ENCODE measurements at places on chromosomes 1 and 21.

DNA sequence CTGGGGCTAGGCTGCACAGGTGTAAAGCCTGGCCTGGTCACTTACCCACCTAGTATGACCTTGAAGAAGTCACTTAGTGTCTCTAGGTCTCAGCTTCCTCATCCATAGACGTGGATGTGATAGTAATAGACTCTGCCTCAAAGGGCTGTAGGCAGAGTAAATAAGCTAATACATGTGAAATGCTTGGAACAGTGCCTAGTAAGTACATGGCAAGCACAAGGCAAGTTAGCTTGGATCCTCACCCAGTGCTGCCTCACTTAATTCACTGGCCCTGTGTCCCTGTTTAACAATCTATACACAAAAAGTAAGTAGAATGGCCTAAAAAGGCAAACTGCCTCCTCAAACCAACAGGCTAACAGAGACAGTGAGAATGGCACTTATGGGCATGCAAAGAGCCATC, 167.8 kb downstream of the PIGK start:
- DNase-seq: no peak

- DNase-seq: no peak
Observed at GRCh38 chr1:157348538-157349480, 203.5 kb downstream of the FCRL5 start.

DNA sequence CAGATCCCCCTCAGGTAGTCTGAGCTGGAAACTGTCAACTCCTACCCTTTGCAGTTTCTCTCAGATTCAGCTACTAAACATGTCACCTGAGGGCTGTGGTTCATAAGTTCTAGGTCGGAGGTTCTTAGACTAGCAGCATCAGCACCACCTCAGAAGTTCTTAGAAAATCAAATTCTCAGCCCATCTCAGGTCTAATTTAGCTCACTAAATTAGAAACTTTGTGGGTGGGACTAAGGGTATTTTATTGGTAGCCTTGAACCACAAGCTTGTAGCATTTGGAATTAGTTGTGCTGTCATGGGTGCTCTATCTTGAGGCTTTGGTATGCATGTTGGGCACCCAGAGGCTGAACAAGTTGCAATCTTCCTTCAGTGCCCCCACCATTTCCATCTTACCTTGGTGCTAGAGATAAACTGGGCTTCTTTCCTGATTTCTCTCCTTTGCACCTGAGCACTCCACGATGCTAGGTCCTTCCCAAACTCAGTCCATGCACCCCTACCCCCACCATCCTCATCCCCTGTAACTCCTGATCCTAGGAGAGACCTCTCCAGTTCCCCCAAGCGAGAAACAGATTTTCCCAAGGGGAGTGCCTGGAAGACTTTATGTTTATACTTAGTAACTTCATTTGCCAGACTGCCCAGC, 54.2 kb downstream of the S1PR1 start:
- no peak for DNase-seq

GRCh38 chr1:173444757-173445156, 32.4 kb upstream of the PRDX6 start:
- no peak for DNase-seq

- no peak for DNase-seq
Observed at GRCh38 chr1:66494482-66494881, 39.5 kb upstream of the SGIP1 start.

DNA sequence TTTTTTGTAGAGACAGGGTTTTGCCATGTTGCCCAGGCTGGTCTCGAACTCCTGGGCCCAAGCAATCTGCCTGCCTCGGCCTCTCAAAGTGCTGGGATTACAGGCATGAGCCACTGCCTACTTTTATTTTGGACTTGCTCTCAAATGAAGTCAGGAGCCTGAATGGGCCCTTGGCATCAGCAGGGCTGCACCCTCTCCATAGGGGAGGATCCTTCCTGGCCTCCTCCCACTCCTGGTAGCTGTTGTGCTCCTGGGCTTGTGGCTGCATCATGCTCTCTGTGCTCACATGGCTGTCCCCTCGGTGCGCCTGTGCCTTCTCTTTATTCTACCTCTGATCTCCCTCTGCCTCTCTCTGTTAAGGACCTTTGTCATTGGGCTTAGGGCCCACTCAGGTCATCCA, 46.4 kb upstream of the DISP3 start:
- DNase-seq: no peak

DNA sequence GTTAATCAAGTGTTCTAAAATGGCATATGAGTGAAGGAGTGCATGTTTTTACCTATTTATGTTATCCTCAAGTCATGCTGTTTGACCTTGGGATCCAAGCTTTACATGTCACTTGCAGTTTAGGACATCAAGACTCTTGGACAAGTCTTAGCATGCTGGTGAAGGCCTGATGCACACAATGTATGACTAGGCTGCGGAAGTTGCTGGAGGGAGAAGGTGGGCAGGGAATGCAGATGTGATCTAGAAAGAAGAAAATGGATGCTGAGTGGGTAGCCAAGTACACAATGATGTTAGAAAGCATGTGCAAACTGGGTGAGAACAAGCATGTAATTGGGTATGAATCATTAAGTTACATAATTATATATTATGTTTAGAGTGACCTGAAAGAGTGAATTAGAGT, 301.8 kb downstream of the BRINP2 start:
- no peak for DNase-seq

DNA sequence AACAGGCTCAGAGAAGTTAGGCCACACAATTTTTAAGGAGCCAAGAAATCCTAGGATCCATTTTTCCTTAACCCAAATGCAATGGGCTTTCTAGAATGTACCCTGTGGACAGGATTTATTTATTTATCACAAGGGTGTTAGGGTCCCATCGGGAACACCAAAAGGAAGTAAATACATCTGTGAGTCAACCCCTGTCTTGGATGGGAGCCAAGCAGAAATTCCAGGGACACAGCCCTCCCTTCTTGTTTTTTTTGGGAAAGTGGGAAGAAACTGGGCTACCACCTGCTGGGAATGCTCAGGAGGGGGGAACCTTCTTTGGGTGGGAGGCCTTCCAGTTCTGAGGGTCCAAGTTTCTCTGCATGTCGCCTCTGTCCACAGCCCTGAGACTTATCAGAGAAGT, 1.3 kb downstream of the CRNN start:
- no peak for DNase-seq

DNA sequence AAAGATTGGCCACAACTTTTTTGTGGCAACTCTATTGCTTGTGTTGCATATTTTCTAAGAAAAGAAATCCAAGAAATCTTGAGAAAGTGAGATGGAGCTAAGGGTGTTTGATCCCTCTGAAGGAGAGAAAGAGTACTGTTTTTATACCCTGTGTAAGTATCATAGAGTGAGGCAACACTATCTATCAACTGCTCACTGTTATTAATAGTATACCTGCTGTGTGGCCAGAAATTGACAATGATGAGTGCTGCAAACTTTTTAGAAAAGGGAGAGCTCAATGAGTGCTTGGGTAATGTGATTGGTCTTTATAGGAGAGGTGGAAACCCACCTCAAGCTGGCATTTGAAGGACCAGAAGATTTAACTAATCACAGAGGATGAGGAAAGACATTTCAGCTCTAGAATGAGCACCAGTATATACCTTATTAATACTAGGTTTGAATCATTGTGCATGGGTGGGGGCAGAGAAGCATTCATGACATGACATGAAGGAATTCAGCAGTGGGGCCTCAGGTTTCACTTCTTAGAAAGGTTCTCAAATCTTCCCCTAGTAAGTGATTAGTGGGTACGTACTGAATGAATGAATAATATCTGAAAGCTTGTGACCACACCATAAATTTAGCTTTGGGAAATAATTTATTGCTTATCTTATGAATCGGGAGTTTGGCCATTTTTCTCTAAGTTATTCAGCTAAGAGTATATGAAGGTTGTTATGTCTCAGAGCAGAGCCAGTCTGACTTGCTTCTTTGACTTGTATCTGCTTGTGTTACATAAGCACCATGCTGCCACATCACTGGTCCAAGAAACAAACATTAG, 169.2 kb upstream of the SGIP1 start:
- DNase-seq: no peak

DNA sequence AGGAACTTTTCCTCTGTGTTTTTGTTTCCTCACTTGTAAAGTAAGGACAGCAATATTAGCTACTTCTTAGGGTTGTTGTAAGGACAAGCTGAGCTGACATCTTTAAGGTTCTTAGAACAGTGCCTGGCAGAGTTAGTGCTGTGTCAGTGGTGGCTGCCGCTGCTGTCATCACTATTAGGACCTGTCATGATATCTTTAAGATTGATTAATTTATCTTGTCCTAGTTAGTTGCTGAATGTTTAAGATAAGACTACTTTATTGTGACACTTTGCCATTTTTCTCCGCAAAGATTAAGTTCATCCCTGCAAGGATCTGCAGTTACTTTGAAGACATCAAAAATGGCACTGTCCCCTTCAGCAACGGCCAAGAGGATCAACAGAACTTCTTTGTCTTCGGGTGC, 40.1 kb upstream of the GPR88 start:
- DNase-seq: no peak

DNA sequence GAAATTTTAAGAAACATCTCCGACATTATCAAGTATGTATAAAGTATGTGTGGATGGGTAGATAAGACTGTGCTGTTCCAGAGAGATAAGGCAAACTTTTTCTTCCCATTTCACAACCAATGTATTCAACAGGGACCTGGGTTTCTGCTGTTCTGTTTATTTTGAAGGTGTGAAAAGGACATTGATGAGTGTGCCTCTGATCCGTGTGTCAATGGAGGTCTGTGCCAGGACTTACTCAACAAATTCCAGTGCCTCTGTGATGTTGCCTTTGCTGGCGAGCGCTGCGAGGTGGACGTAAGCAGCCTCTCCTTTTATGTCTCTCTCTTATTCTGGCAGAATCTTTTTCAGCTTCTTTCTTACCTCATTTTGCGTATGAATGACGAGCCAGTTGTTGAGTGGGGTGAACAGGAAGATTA, 174.0 kb downstream of the CRB1 start:
- DNase-seq: no peak

DNA sequence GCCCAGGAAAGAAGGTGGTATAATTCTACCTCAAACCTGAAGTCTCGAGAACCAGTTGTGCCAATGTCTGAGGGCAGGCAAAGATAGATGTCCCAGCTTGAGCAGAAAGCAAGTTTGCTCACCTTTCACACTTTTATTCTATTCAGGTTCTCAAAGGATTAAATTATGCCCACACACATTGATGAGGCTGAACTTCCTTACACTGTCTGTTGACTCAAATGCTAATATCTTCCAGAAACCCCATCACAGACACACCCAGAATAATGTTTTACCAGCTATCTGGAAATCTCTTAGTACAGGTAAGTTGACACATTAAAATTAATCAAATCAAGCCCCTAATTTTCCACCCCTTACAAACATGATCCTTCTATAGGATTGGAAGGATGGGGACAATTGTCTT, 605.7 kb downstream of the NUF2 start:
- no peak for DNase-seq

DNA sequence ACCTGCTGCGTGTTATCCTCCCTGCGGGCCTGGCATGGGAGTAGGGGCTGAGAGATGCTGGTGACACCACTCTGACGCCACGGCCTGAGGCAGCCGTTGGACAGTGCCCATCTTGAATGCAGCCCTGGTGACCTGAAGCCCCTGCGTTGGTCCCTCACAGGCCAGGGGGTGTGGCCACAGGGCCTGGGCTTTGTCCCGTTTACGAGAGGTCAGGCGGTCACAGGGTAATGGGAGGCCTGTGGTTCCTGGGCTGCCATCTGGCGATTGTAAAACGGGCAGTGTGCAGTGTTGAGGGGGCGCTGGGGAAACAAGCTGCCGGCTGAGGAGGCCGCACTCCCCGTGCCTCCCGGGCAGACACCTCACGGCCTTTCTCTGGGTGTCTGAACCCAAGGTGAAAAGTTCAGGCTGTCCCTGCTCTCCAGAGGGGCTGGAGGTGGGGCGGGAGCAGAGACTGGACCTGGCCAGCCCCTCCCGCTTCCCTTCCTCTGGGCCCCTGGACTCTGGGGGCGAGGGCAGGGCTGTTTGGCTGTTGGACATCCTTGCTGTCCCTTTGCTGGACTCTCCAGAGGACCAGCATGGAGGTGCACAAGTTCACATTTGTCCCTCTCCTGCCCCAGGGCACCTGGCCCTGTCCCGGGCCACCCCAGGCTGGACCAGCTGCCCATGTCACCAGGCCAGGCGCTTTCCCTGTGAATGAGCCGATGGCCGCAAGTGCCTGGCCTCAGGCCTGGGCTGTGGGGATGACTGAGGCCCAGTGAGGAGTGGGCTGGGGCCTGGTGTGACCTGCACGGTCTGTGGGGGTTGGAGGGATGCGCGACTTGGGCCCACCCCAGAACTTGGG, 42.4 kb downstream of the SKI start:
- no peak for DNase-seq

GRCh38 chr1:1752190-1752589, 26.1 kb downstream of the NADK start:
- no peak for DNase-seq

- DNase-seq: no peak
Observed at GRCh38 chr1:154624746-154625643, 17.0 kb upstream of the ADAR start.

GRCh38 chr1:229778794-229779193, 152.7 kb downstream of the URB2 start:
- no peak for DNase-seq

GRCh38 chr1:206505702-206506355, 1.5 kb upstream of the RASSF5 start:
- no peak for DNase-seq

GRCh38 chr1:32885676-32886003, 651 bp upstream of the HPCA start:
- DNase-seq: no peak

- peak; percentile 60 for DNase-seq
Observed at GRCh38 chr1:83860490-83861221, 138.3 kb downstream of the TTLL7 start.

GRCh38 chr1:167722870-167723251, 1.1 kb downstream of the MPZL1 start:
- DNase-seq: no peak

- no peak for DNase-seq
Observed at GRCh38 chr1:92538048-92538412, 51.3 kb upstream of the GFI1 start.

GRCh38 chr1:169495046-169495775, 9.5 kb upstream of the SLC19A2 start:
- no peak for DNase-seq

GRCh38 chr1:46002551-46003150, 129.8 kb downstream of the PIK3R3 start:
- no peak for DNase-seq

DNA sequence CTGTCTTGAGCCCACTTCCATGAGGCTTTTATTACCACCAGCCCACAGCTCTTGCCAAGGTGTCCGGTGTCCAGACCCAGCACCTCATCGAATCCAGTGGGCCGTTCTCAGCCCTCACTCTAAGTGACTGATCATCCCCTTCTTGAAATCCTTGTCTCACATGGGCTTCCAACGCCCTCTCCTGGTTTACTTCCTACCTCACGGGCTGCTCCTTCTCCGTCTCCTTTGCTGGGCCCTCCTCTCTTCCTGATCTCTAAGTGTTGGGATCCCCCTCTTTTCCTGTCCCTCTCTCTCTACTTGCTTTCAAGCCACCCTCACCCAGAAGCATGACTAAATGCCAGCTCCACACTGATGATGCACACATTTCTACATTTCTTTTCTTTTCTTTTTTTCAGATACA, 9.0 kb upstream of the RHBG start:
- DNase-seq: no peak

DNA sequence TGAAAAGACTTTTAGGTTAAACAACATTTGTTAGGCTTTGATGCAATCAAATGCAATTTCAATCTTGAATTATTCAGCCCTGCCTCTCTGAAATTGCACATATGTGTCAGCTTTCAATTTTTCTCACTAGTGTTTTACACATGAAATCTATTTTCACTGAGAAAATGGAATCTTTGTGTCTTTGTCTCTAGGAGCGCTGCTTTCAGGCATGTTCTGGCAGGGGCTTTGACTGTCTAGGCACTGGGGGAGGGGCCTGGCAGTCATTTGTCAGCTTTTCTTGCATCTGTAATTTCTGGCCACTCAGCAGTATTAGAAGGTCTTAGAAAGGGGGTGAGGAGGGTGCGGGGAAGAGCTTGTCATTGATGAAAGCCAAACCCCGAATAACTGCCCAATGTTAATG, 264.4 kb downstream of the PTPRC start:
- no peak for DNase-seq
